Left ventricle myocardium inferior (tissue), 1 donor: ENCODE measurements at places on chromosomes 2 and 18. TPM values are rescaled to one million over a fixed set of nuclear protein-coding genes. Genes with fewer than 3 reads are reported as not detected.

The TMEM178A gene
- total RNA-seq = 3.6 TPM

The NOP58 gene
- total RNA-seq = 21.4 TPM

The LCT gene
- total RNA-seq = not detected

The LCLAT1 gene
- 41.0 TPM for total RNA-seq

The C1GALT1C1L gene
- 1.2 TPM for total RNA-seq

The COA5 gene
- total RNA-seq = 33.3 TPM

The GDF7 gene
- 0.58 TPM for total RNA-seq

The IL36A gene
- total RNA-seq = not detected

The ANKAR gene
- 9.9 TPM for total RNA-seq

The MRPS9 gene
- total RNA-seq = 73.2 TPM

The RNMT gene
- 24.2 TPM for total RNA-seq

The TCF23 gene
- total RNA-seq = 0.08 TPM

The APLF gene
- total RNA-seq = 4.8 TPM

The CD8B2 gene
- not detected for total RNA-seq

The MAT2A gene
- 145 TPM for total RNA-seq

The HAAO gene
- total RNA-seq = 2.3 TPM

The SYT4 gene
- total RNA-seq = not detected

The SLC4A5 gene
- 2.3 TPM for total RNA-seq

The OTOS gene
- not detected for total RNA-seq

The AP1S3 gene
- 0.47 TPM for total RNA-seq

The NAPG gene
- 31.2 TPM for total RNA-seq

The SNX17 gene
- total RNA-seq = 58.9 TPM

The PIEZO2 gene
- total RNA-seq = 0.33 TPM

The POLR1B gene
- 11.7 TPM for total RNA-seq

The HOXD10 gene
- total RNA-seq = not detected

The CD28 gene
- total RNA-seq = 0.77 TPM

The NDC80 gene
- 0.55 TPM for total RNA-seq

The HNMT gene
- total RNA-seq = 11.7 TPM

The MARCHF4 gene
- 0.08 TPM for total RNA-seq

The CDH2 gene
- total RNA-seq = 370 TPM

The EPG5 gene
- total RNA-seq = 18.2 TPM

The CAVIN2 gene
- 93.9 TPM for total RNA-seq

The SUCLG1 gene
- 292 TPM for total RNA-seq

The RAB6C gene
- total RNA-seq = 0.16 TPM

The SEH1L gene
- total RNA-seq = 18.1 TPM

The OSR1 gene
- 2.7 TPM for total RNA-seq

The UGT1A8 gene
- not detected for total RNA-seq

The SULT1C4 gene
- 2.7 TPM for total RNA-seq

The LIPG gene
- not detected for total RNA-seq

The NXPH2 gene
- not detected for total RNA-seq

The PGAP1 gene
- 6.8 TPM for total RNA-seq

The ADCYAP1 gene
- total RNA-seq = 0.19 TPM

The UGT1A4 gene
- not detected for total RNA-seq

The CABYR gene
- not detected for total RNA-seq

The CXCR1 gene
- 0.44 TPM for total RNA-seq

The TSPYL6 gene
- 0.08 TPM for total RNA-seq

The ITPRID2 gene
- 76.0 TPM for total RNA-seq

The NBEAL1 gene
- 18.0 TPM for total RNA-seq
